ENCODE measurements at places on chromosomes 12 and 14.

GRCh38 chr14:102672410-102672960 is 80.0 kb downstream of the RCOR1 start:
- no peak for DNase-seq

DNA sequence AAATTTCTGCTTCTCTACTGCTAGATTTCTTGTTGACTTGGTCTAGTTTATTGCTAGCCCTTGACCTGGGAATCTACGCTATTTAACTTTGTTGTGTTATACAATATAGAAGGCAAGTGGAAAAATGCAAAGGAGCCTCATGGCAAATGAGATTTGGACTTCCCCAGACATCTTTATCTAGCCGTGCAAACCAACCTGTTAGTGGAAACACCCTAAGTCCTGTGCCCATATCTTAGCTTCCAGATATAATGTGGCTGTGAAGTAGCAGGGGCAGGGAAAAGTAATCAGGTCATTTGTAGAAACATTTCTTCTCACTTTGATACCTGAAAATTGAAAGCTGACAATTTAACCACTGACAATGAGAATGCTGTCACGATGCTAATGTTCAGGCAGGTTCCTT is 90.7 kb upstream of the ATP2B1 start:
- no peak for DNase-seq

DNA sequence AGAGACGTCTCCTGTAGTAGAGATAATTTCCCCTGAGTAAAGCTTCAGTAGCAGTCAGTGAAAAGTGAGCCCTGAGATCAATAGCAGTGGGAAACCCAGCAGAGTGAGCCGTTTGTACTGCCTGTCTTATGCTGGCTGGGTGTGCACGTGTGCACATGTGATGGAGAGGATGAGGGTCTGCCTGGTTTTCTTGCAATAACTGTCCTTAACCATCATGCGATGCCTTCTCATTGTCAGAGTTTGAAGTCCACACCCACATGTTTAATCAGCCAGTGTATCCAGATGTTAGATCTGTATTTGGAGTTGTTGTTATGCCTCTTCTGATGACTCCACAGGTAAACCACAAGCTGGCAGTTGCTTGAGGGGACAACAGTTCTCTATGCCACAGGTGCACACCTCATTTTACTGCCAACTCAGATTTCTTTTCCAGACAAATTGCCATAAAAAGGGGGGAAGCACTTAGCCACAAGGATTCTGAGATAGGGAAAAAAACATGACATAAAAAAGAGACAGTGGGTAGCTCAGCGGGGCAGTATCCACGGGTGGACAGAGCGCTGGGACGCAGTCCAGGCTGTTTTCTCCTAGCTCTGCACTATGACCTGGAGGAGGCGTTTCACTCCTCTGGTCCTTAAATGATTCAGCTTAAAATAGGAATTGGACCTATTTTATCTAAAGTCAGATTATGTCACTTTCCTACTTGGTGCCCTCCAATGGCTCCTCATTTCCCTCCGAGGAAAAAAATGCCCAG is 192.3 kb downstream of the ANO6 start:
- DNase-seq: no peak

DNA sequence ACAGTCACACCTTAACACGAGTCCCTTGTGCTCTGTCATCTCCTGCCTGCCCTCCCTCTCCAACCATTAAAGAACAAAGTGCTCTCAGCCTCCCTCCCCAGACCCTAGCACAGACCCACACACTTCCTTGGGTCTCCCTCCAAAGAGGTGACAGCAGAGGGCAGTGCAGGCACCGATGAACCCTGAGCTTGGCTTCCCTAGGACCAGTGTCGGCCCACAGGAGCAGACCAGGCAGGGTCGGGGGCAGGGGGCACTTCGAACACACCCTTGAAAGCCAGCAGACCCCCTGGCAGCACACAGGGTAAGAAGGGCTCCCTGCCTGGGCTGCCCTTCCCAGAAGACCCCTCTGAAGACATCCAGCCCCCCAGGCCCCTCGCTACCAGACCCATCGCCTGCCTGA is 7.0 kb downstream of the CDK2AP1 start:
- DNase-seq: no peak

- DNase-seq: no peak
Measured at GRCh38 chr12:30822385-30823155, 67.8 kb upstream of the CAPRIN2 start.

DNA sequence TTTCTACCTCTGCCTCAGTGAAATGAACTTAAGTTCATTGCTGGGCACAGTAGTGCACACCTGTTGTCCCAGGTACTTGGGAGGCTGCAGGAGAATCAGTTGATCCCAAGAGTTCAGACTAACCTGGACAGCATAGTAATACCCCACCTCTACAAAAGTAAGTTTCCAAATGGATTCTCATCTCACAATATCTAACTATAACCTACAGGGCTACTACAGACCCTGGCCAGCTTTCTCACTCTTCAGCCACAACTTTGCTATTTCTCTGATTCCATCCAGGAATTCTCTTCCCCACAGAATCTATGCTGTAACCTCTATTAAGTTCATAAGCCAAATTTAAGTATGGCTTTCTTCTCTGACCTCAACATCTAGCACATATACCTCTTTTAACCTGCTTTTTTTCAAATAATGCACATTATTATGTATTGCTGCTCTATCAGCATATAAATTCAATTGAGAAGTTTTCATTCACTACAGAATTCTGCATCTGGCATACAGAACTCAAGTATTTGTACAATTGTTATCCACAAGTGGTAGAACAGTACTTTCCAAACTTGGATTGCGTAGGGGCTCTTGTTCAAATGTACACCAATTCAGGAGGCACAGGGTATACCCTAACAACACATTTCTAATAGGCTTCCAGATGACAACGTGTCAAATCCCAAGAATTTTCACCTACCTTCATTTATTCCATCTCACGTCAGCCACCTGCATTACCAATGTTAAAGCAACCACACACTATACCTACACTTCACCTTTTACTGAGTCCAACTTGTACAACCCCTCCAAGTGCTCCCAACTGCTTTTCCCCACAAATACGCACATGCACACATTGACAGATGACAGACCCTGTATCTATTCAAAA is 3.8 kb downstream of the RPS29 start:
- no peak for DNase-seq

DNA sequence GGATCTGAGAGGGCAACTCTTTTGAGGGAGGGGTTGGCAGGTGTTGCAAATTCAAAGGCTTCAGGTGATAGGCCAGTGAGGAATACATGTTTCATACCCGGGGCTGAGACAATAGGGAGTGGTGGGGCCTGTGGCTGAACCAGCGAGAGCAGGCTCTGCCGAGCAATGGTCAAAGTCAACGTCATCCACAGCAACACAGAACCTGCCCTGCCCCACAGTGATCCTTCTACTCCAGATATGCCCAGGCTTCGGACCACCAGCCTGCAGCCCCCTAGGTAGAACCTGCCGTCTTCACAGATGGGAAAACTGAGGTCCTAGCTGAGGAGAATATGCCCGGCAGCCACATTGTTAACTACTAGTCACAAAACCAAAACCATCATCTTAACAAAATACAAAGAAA is 4.1 kb downstream of the SERPINA1 start:
- no peak for DNase-seq

GRCh38 chr12:1936406-1937320 is 18.2 kb upstream of the CACNA2D4 start:
- peak; percentile 6 for DNase-seq

DNA sequence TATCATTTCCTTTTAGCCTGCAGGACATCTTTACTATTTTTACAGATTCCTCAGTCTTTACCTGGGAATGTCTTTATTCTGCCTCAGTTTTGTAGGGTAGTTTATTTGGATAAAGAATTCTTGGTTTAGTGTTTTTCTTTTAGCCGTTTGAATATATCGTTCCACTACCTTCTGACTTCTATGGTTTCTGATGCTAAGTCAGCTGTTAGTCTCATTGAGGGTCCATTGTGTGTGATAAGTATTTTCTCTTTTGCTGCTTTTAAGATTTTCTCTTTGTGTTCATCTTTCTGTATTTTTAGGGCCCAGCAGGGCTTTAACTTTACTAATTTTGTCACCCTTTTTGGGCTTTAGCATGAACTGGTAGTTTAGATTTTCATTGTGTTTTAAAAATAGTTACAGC is 113.5 kb downstream of the MNAT1 start:
- no peak for DNase-seq

- no peak for DNase-seq
Measured at GRCh38 chr12:99686142-99686541, 38.6 kb downstream of the GARIN6 start.

GRCh38 chr12:44795970-44796369 is 80.1 kb downstream of the NELL2 start:
- DNase-seq: no peak

GRCh38 chr14:32669391-32669790 is 269.3 kb upstream of the NPAS3 start:
- no peak for DNase-seq

- DNase-seq: no peak
Measured at GRCh38 chr12:1529862-1530591, 64.4 kb downstream of the FBXL14 start.

DNA sequence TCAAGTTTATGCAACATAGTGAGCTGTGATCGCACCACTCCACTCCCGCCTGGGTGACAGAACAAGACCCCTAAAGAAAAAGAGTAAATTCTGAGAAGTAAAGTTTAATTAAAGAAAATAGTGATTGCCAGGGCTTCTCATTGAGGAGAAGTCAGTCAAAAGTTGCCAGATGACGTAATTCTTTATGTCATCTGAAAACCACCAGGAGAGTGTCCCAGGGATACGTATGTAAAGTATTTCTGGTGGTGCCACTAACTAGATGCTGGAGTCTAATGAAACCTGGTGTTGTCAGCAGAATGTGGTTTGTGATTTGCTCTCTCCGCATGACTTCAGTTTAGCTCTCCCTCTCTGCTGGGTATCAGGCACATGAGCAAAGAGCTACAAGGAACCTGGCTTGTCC is 392.5 kb downstream of the DPF3 start:
- DNase-seq: no peak

DNA sequence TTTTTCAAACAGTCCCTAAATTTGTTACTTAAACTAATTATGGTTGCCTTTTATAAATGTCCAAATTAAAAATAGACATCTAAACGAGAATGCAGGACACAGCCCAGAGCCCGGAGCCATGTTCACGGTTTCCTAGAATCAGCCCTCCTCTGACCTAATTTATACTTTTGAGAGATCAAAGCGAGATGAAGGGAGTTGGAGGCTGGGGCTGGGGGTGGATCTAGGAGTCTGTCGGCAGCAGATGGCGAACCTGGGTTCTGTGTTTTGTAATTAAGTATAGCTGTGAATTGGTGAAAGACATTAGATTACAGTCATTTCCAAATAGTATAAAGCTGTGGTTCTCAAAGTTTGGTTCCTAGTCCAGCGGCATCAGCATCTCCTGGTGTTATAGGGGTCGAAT is 210.1 kb downstream of the SLC41A2 start:
- DNase-seq: no peak

DNA sequence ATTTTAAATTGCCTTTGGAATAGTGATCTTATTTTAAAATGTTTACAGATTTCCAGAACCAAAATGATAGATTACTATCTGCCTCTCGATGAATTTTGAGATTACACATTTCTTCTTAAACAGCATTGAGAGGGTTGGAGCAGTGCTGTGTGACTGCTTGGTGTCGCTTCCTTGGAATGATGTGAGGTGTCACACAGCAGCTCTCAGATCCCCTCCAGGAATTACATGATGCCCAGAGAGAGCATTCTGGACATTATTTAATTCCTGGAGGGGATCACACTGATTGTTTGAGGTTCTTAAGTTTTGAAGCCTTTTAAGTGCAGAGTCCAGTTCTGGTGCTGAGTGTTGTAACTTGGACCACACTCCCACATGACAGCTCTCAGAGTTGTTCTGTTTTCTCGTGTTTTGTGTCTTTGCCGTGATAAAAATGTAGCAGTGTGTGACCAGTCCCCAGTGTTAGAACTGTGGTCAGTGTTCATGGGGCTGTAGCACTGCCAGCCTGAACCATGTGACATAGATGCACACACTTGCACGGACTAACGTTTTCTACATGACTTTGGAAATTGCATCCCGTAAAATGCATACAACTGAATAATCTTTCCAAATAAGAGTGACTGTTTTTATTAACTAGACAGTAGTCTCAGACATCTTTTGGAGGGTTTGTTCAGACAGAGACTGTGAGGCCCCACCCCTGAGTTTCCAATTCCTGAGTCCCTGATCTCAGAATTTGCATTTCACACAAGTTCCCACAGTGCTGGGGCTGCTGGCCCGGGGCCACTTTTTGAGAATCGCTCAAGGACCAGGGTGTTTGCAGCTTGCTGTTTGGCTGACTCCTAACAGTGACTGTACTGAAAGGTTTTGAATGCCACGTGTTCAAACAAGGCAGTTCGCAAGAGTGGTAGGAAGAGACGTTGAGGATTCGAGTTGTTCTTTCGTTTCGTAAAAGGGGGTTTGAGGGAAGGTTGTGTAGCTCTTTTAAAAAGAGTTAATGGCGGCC is 26.0 kb downstream of the XRCC3 start:
- DNase-seq: no peak

- DNase-seq: no peak
Measured at GRCh38 chr14:77369285-77369684, 7.6 kb downstream of the TMED8 start.

DNA sequence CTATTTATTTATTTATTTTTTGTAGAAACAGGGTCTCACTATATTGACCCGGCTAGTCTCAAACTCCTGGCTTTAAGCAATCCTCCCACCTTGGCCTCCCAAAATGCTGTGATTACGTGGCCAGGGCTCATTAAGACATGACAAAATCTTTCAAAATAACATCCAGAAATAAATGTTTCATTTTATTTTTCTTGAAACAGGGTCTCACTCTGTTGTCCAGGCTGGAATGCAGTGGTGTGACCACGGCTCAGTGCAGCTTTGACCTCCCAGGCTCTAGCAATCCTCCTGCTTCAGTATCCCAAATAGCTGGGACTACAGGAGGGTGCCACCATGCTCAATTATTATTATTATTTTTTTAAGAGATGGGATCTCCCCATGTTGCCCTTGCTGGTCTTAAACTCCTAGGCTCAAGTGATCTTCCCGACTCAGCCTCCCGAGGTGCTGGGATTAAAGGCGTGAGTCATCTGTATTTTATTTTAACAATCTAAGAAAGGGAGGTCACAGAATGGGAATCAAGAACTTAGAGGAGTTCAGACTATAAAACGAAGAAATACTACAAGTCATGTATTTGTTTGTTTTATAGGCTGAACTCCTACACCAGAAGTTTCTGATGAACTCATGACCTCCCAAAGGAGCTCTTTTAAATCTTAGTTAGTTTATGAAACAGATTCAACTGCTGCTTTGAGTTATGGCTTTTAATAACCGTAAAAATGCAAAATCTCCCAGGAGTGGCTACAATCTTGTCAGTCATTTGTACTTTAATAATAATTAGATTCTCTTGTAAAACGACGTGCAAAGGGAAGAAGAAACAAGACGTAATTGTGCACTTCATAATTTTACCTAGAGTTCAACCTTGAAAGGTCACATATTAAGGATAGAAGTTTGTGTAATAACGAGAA is 2.1 kb upstream of the TMEM263 start:
- no peak for DNase-seq

DNA sequence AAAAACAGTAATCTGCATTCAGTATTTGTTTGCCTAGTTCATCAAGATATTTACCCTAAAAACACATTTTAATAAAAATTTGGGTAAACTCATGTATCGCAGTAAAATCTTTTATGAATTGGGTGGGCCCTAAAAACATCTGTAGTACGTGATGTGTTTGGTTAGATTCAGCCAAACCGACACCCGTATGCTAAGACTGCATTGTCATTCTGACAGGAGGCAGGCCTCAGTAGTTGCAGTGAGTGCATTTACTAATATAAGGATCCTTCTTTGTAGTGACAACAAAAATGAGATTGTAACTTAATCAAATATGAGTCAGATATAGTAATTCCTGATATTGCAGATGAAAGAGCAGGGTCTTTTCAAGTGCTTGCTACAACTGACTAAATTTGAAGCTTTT is 191.8 kb downstream of the SLC16A7 start:
- no peak for DNase-seq
